ENCODE measurements at places on chromosomes 11 and 22. TPM values are rescaled to one million over a fixed set of nuclear protein-coding genes. Genes with fewer than 3 reads are reported as not detected.

- peak overlapping the region; percentile 64 for H3K4me3 ChIP-seq
- peak; percentile 79 for DNase-seq
- no peaks in the 10 kb centered on the region for H3K36me3 ChIP-seq
- H3K27ac ChIP-seq, result no peak overlapping the region
- H3K27me3 ChIP-seq, result peaks cover 32% of the 10 kb centered on the region
These were observed 845 bp downstream of the MPPED2 start for GRCh38 chr11:30585125-30585891.

- H3K4me3 ChIP-seq, result no peak overlapping the region
- no peak for DNase-seq
- no peaks in the 10 kb centered on the region for H3K27me3 ChIP-seq
These were observed 690.4 kb upstream of the CHORDC1 start for GRCh38 chr11:90913131-90913668.

- H3K27me3 ChIP-seq, result no peaks in the 10 kb centered on the region
- no peak for DNase-seq
- H3K4me3 ChIP-seq, result no peak overlapping the region
- no peaks in the 10 kb centered on the region for H3K36me3 ChIP-seq
- peak overlapping the region; percentile 3 for H3K27ac ChIP-seq
These were observed 26.2 kb downstream of the MCM5 start for GRCh38 chr22:35425971-35426800.

KLHL22 gene
- polyA plus RNA-seq, result 26.5 TPM

- no peak for DNase-seq
- H3K36me3 ChIP-seq, result no peaks in the 10 kb centered on the region
- H3K27me3 ChIP-seq, result no peaks in the 10 kb centered on the region
- no peak overlapping the region for H3K4me3 ChIP-seq
These were observed 101.3 kb upstream of the FGF3 start for GRCh38 chr11:69920345-69921127.
